ENCODE measurements at places on chromosomes 5 and 9.

GRCh38 chr5:91221917-91222316 lies 161.2 kb downstream of the ARRDC3 start:
- DNase-seq = no peak

- no peak for DNase-seq
Measured at GRCh38 chr9:105297442-105298075, 53.1 kb downstream of the SLC44A1 start.

DNA sequence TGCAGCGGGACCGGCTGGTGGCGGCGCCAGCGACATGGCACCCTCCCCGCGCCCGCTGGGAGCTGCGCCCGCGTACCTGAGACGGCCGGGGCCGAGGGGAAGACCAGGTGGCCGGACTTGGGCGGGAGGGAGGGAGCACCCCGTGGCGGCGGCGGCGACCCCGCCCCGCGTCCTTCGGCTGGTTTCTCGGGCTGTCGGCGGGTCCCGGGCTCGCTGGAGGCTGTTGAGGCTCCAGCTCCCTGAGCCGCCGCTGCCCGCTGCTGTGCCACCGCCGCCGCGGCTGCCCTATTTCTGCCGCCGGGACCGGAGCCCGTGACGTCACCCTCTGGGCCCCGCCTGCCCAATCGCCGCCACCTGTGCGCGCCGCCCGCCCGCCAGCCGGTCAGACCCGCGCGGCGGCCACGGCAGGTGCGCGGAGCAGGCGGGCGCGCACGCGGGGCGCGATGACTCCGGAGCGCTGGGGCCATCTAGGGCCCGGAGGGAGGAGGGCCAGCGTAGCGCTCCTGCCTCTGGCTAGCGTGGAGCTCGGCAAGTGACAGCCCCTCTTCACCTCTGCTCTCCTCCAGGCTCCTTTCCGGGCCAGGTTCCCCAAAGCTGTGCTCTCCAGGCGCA lies at the start of gene FSTL4:
Gene FSTL4, minus strand, starts transcription at position 293 of the 612 bp plus-strand sequence.
- no peak for DNase-seq

- DNase-seq = peak; percentile 83
Measured at GRCh38 chr5:73030995-73031394, 75.2 kb downstream of the FCHO2 start.

DNA sequence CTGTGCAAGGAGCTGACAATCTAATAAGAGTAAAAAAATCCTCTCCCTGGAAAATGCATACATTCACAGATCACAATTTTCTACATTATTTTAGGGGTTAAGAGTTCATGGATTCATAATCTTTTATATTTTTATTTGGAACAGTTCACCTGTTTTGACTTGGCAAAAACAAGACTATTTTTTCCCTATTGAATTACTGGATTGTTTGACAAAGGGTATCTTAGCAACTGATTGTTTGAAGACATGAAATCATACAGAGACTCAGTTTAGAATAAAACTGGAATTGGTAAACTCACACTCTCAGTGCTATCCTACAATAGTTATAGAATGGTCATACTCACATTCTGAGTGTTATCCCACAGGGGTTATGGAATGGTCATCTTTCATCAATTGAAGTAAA lies 358.2 kb upstream of the PTGER4 start:
- DNase-seq = no peak

DNA sequence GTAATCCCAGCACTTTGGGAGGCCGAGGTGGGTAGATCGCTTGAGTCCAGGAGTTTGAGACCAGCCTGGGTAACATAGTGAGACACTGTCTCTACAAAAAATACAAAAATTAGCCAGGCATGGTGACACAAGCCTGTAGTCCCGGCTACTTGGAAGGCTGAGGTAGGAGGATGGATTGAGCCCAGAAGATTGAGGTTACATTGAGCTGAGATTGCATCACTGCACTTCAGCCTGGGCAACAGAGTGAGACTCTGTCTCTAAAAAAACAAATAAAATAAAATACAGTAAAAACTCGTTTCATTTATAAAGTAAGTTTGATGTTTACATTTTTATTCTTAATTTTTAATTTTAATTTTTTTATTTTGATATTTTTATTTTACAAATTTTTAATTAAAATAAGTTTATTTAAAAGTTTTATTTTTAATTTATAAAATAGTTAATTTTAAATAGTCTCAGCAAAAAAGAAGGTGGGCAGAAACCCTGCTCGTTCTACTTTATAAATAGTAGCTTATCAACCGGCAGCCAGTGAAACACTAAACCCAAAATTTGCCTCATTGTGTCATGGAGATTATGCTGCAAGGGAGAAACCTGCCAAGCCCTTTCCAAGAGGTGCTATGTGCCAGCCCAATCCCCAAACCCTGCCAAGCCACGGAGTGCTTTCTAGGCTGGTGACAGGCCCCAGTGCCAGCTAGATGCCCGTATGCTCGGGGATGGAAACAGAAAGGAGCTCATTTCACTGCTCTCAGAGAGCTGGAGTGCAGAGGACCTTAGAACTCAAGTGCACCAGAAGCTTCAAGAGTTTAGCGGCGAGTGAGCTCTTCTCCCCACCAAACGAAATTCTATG lies 38.9 kb downstream of the SERINC5 start:
- DNase-seq = peak; percentile 39

- DNase-seq = no peak
Measured at GRCh38 chr5:42109006-42109572, 184.0 kb downstream of the FBXO4 start.

GRCh38 chr9:136825295-136826187 lies 16.7 kb upstream of the AJM1 start:
- DNase-seq = no peak

- DNase-seq = no peak
Measured at GRCh38 chr5:172724242-172725183, 46.5 kb downstream of the DUSP1 start.

DNA sequence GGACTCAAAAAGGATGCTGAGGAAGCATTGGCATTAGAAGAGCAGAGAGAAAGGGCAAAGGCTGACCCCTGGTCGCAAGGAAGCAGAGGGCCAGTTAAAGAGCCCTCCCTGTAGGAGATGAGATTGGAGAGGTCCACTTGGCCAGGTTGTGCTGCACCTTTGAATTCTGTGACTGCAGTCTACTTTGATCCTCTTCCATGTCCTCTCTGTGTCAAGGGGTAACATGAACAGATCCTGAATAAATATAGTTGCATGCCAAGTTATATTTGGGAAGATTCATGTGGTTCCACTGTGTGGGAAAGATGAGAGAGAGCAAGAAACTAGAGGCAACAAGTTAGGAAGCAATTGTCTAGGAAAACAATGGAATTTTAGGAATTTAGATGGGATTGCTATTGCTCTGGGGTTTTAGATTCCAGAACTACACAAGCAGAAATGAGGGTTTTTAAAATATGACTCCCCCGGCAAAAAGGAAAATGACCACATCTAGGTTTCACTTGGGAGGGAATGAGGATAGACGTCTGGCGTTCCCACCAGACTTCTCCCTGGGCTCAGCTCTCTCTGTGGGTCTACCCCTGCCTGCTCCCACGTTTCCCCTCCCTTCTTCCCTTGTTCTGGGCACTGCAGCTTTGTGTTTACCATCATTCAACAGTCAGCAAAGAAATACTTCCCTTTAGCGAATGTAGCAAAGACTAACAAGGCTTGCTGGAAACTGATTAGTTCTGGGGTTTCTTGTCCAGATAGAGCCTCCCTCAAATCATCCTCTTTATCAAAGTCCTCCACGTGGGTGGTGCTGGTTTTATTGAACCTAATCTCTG lies 63.6 kb downstream of the SNX18 start:
- peak; percentile 53 for DNase-seq

- no peak for DNase-seq
Measured at GRCh38 chr5:112316731-112317130, 102.3 kb downstream of the EPB41L4A start.

DNA sequence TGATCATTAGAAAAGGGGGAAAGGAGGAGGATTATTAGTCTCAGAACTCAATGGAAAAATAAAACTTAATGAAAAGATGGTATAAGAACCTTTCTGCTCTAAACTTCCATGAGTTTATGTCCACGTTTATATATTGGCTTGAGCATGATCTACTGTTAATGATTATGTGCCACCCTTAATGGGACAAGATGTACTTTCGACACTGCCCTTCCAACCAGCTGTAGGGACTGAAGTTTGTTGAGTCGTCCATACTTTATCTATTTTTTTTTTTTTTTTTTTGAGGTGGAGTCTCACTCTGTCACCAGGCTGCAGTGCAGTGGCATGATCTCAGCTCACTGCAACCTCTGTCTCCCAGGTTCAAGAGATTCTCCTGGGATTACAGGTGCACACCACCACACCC lies 25.0 kb upstream of the GABRP start:
- no peak for DNase-seq

- DNase-seq = no peak
Measured at GRCh38 chr5:72440207-72440638, 67.0 kb downstream of the ZNF366 start.

- peak; percentile 84 for DNase-seq
Measured at GRCh38 chr5:141664733-141665461, 13.7 kb upstream of the FCHSD1 start.

- no peak for DNase-seq
Measured at GRCh38 chr9:73199886-73200285, 48.2 kb downstream of the ANXA1 start.
